Activated CD4-positive, alpha-beta memory T cell treated with anti-CD3 and anti-CD28 coated beads, Interleukin-2, amount 10 ng/mL, durations not matched to agents 7 days and 5 days (primary cell): ENCODE measurements at places on chromosomes 11 and 22. TPM values are rescaled to one million over a fixed set of nuclear protein-coding genes. Genes with fewer than 3 reads are reported as not detected.

DBX1 gene
- total RNA-seq, result not detected

- H3K27ac ChIP-seq, result no peak overlapping the region
- no peaks in the 10 kb centered on the region for H3K36me3 ChIP-seq
- H3K27me3 ChIP-seq, result peaks cover 18% of the 10 kb centered on the region
- no peak overlapping the region for H3K4me3 ChIP-seq
Observed at GRCh38 chr11:102990145-102990544, 34.6 kb upstream of the MMP13 start.

GRCh38 chr11:42812361-42812760 lies 499.4 kb upstream of the API5 start:
- H3K4me3 ChIP-seq, result no peak overlapping the region
- no peak for DNase-seq
- H3K27me3 ChIP-seq, result no peaks in the 10 kb centered on the region

GRCh38 chr11:18974192-18974591 lies 35.0 kb upstream of the MRGPRX1 start:
- no peak overlapping the region for H3K27ac ChIP-seq
- no peak overlapping the region for H3K4me3 ChIP-seq
- H3K36me3 ChIP-seq, result no peaks in the 10 kb centered on the region
- H3K4me1 ChIP-seq, result no peaks in the 10 kb centered on the region
- no peak for DNase-seq

DNA sequence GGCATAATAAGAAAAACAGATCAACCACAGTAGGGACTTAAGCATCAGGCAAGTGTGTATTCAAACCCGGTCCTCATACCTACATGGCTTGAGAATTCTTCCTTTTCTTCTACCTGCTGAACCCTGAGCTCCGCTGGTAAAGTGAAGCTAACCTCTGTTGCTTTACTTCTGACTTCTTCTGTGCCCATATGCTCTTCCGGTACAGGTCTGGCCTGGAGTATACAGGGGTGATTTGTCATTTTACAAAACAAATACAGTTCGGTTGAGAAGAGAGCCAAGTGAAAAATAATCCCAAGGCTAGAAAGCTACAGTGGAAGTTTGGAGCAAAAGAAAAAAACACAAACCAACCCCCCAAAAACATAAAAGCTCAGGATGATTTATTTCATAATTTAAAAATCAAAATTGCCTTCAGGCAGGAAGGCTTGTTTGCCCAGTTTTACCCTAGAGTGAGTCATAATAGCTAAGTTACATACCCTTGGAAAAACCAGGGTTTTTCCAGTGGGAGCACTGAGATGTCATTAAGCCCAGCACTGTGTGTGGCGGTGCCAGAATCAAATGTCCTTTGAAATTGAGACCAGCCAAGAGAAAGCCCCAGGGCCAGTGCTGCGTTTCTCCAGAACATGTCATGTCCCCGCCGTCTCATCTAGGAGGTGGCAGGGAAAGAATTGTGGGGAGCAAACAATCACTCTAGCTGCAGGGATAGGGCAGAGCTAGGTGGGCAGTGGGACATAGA lies 305.5 kb upstream of the ISX start:
- no peak overlapping the region for H3K4me3 ChIP-seq
- no peaks in the 10 kb centered on the region for H3K36me3 ChIP-seq
- DNase-seq, result no peak
- H3K27me3 ChIP-seq, result no peaks in the 10 kb centered on the region
- H3K4me1 ChIP-seq, result no peaks in the 10 kb centered on the region
- H3K27ac ChIP-seq, result no peak overlapping the region
